ENCODE measurements at places on chromosomes 11 and 22.

DNA sequence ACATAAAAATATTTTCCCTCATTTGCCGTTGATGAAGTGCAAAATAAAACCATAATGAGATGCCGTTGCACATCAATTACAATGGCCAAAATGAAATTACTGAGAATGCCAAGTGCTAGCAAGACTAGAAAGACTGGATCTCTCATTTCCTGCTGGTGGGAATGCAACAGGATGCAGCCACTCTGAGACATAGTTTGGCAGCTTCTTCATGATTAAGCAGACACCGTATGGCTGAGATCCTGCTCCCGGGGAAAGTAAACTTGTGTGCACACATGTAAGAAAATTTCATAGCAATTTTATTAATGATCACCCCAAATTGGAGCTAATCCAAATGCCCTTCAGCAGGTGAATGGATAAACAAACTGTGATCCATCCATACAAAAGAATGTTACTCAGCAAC lies 1013.2 kb downstream of the TBC1D22A start:
- DNase-seq, result no peak

- DNase-seq, result no peak
These were observed 448.0 kb downstream of the LUZP2 start for GRCh38 chr11:24944891-24945290.

- no peak for DNase-seq
These were observed 124.3 kb upstream of the TTC12 start for GRCh38 chr11:113189909-113190667.

GRCh38 chr22:48489551-48490499 lies 1337.8 kb downstream of the BRD1 start:
- no peak for DNase-seq

GRCh38 chr11:19237813-19238212 lies 2.9 kb downstream of the E2F8 start:
- no peak for DNase-seq

- no peak for DNase-seq
These were observed 14.3 kb downstream of the DDX17 start for GRCh38 chr22:38491707-38492348.

- DNase-seq, result no peak
These were observed 40.7 kb downstream of the SYT13 start for GRCh38 chr11:45245218-45246045.

GRCh38 chr11:90434858-90435257 lies 212.0 kb upstream of the CHORDC1 start:
- no peak for DNase-seq

- DNase-seq, result no peak
These were observed 594.8 kb upstream of the B3GAT1 start for GRCh38 chr11:135006800-135007199.

GRCh38 chr11:42315267-42315666 lies 855.8 kb upstream of the LRRC4C start:
- no peak for DNase-seq

DNA sequence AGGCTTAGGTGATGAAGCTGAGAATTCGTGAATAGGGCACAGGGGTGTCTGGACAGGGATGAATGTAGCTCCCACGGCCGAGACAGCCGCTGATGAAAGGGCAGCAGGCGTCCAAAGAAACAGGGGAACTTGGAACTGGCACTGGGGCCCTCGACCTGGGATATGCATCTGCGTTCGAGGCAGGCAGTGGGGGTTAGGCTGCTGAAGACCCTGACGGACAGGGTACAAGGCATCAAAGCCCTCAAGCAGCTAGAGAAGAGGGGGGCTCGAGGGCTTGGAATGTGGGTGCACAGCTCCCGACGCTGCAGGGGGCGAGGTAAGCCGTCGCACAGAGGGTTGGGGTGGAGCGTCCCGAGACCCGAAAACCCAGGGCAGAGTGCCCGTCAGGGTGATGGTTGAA lies 6.9 kb upstream of the SYT8 start:
- DNase-seq, result no peak

- DNase-seq, result no peak
These were observed 4.0 kb downstream of the OR52K2 start for GRCh38 chr11:4453118-4453517.

DNA sequence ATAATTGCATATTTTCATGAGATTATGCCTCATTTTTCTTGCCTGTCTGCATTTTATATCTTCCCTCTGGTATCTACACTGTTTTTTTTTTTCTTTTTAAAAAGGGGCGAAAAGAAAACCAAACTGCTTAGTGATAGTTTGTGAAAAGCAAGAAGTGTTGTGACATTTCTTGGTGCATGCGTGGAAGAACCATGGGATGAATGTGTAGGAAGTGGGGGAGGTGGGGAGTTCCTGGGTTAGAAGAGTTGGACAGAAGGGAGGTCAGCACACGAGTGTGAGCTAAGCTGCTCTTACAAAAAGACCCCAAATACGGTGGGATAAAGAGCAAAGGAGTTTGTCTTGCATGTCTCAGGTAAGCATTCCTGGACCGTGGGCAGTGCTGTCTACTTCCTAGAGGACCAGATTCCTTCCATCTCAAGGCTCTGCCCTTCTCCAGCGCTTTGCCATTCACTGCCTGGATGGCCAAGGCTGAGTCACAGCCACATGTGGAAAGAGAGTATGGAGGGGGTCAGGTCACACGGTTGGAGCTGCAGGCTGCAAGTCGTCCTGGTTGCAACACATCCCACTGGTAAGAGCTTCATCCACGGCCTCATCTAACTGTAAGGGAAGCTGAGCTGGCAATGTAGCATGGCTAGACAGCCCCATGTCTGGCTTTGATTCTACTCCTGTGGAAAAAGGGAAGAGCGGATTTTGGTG lies 300.6 kb downstream of the DDX10 start:
- no peak for DNase-seq

DNA sequence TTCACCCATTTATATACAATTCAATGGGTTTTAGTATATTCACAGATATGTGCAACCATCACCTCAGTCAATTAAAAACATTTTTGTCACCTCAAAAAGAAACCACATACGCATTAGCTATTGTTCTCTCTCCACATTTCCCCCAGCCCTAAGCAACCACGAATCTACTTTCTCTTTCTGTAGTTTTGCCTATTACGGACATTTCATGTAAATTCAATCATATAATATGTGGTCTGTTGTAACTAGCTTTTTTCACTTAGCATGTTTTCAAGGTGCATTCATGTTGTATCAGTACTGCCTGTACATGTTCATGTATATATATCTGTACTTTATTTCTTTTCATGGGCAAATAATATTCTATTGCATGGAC lies 104.7 kb upstream of the RRM1 start:
- no peak for DNase-seq

DNA sequence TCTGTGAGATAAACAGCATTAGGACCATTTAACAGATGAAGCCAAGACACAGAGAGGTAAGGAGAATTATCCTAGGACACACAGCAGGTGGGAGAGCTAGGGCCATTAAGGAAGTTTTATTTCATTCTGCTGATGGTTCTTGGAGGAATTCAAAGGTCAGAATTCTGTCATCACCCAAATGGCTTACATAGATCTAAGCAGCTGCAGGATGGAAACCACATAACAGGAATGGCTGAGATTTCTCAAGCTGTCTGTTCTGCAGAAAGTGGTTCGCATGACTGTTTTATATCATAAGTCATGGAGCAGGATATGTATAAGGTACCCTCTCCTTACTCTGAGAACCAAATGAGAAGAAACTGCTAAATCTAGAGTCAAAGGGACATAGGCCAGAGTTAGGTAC lies 163.2 kb upstream of the NARS2 start:
- no peak for DNase-seq

DNA sequence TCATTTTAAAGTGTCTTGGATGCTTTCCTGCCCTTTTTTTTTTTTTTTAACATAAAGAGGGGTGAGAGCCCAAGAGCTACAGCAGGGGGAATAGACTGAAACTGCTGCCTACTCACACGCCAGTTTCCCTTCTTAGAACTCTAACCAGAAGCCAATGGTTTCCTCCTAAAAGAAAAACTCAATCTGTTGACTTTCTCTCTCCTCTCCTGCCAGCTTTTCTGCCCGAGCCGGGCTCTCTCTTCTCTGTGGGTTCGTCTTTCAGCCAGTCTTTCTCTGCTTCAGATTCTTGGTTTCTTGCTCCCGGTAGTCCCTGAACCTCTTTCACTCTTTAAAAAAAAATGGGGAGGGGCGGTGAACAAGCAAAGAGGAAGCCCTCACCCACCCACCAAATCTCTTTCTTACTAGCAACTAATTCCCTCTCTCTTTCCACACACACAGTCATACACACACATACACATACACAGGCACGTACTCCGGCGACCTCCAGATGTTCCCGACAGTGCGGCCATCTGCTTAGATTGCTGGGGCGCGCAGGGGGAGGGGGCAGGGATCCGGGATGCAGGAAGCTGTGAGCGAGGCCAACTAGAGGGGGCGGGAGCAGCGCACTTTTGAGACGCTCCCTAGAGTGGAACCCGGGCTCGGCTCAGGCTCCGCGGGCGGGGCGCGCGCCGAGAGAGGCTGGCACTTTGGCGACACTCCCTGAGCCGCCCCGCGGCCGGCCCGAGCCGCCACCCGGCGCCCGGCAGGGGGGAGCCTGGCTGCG lies 444 bp upstream of the TSKU start:
- DNase-seq, result peak; percentile 77

DNA sequence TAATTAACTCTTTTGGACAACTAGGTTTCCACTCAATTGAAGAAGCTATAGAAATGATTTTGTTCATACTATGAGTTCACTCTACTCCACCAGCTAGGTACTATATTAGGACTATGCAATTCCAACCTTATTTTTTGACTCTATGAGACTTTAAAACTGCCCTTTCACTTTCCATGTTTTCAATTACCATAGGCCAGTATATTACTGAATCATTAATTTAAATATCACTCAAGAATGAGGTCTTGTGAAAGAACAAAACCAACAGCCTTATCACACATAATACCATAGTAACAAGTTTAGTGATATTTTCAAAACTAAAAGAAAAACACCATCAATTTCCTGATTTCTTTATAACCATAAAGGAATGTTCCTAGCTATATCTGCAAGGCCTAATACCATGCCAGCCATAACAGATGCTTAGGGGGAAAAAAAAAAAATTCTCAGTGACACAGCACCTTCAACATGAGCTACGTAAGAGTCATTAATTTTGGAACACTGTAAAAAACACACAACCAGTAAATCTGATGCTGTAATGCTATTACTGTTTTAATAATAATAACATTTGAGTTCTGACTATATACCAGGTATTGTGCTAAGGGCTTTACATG lies 6.1 kb downstream of the DCUN1D5 start:
- no peak for DNase-seq

GRCh38 chr22:28019360-28019759 lies 100.3 kb upstream of the PITPNB start:
- no peak for DNase-seq

- DNase-seq, result no peak
These were observed 18.1 kb upstream of the LINC01488 start for GRCh38 chr11:69463181-69463994.

DNA sequence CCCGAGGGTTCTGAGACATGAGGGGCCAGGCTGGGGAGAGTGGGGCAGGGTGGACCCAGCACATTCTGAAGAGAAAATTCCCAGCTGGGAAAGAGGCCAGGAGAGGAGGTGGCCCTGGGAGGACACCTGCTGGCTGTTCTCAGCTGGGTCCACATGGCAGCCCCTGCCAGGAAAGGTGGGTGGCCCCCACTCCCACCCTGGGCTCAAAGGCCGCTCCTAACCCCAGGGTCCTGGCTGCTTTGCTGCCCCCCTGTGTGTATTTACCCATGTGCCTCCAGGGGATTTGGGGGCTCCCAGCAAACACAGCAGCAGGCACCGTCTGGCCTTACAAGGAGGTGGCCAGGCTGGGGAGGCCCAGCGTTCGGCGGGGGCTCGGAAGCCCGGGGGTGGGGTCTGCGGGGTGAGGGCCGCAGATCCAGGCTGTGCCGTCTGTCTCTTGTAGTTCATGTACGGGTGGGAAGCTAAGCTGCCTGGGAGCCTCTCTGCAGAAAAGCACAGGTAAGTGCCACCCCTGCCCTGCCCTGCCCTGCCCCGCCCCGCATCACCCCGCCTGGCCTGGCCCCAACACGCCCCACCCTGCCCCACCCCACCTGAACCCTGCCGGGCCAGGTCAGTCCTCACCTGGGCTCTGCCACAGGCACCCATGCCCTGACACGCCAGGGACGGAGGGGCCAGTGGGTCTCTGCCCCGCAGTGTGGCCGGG lies 10.6 kb downstream of the MUC5B start:
- no peak for DNase-seq

GRCh38 chr11:123493349-123494063 lies 63.4 kb downstream of the GRAMD1B start:
- no peak for DNase-seq

DNA sequence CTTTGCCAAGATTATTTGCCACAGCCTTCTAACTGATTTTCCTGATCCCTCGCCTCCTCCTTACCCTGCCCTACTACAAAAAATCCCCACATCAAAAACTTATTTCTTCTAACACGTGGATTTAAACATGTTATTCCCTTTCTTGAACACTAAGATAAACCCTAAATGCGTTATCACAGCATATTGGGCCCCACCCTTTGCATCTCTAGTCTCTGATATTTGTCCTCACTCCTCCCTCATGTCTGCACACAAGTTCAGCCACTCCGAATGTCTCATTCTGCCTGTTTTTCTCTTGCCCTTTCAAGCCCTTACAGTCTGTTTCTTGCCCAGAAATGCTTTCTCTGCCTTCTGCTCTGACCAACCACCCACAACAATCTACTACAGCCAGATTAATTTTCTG lies 10.6 kb upstream of the ACER3 start:
- DNase-seq, result no peak

DNA sequence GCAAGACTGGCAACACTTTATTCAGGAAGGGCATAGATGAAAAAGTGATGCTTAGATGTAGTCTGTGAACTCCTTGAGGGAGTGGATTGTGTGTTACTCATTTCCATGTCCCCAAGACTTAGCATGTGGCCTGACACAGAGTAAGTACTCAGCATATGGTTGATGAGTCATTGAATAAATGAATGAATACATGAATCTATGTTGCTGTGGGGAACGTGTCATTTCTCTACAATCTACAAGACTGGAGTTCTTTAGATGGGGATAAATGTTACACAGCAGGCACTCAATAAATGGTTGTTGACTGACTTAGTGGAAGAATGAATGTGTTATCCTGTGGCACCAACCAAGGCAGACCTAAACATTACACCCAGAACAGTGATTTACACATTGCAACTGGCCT lies 17.9 kb downstream of the BPIFC start:
- DNase-seq, result no peak

- no peak for DNase-seq
These were observed 30.8 kb downstream of the SLC5A1 start for GRCh38 chr22:32073823-32074380.

DNA sequence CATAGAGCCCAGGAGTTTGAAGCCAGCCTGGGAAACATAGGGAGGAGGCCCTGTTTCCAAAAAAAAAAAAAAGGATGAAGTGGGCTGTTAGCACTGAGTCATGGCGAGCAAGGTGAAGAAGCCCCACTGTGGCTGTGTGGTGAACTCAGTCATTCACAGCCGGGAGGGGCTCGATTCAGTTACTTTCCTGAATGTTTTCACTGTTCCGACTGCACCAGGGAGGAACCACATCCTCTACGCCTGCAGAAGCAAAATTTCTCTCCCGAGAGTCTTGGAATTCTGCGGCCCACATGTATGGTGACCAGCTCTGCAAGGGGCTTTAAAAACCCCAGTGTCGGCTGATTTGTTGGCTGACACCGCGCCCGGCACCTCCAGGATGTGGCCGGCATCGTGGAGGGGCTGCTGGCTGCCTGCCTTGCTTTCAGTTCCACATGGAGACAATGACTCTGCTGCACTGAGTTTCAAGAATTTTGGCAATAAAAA lies 27.8 kb upstream of the GRAMD4 start:
- peak; percentile 81 for DNase-seq

Data from activated T-cell treated with anti-CD3 and anti-CD28 coated beads, Interleukin-2, amount 50 U/mL, for 48 hours (primary cell).